ENCODE measurements at places on chromosomes 7 and 10.

- DNase-seq: no peak
Measured at GRCh38 chr10:114319406-114320248, 80.6 kb downstream of the VWA2 start.

- DNase-seq: no peak
Measured at GRCh38 chr10:73289958-73290357, 37.5 kb upstream of the MRPS16 start.

GRCh38 chr7:146136357-146136875 is 19.8 kb downstream of the CNTNAP2 start:
- DNase-seq: no peak

GRCh38 chr7:26419198-26419597 is 127.5 kb downstream of the SNX10 start:
- DNase-seq: no peak

DNA sequence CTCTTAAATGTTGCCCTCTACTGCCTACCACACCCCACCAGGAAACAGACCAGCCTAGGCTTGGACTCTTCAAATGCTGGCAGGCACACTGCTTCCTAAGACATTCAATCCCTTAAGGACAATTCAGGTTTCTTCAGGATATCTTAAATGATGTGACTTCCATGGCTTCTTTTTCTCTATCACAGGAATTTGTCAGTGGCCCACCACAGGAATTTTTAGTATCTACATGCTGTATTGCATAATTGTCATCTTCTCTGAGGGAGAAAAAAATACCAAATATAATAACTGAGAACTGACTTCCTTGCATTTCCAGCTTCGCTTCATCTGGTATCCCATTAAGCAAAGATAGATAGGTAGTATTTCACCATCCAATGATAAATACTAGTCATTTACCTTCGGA is 129.3 kb downstream of the WNT2 start:
- DNase-seq: no peak

DNA sequence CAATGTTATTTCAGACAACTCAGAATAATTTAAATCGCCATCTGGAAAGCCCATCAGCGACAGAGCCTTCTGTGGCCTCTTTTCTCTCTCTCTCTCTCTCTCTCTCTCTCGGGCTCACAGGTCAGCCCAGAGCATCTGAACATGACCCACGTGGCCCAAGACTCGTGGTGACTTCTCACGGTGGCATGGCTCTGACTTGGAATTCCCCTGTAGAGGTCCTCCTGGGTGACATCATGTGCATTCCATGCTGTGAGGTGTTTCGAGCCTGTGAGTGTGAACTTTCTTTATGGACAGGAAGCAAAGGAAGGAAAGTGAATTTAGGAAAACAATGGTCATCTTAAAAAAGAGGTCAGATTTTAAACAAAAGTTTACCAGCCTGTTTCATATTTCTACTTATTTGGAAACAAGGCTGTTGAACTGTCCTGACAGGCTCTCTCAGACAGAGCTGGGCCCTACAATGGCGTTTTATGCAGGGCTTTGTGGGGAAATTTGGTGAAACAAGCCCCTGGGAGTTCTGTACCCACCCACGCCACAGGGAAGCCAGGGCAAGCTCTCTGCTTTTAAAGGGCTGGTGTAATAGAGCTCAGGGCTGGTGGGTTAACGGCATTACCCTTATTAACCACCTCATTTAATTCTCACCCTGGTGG is 359.7 kb upstream of the ZNF32 start:
- DNase-seq: no peak

GRCh38 chr7:18357691-18358090 is 137.9 kb upstream of the HDAC9 start:
- DNase-seq: no peak

DNA sequence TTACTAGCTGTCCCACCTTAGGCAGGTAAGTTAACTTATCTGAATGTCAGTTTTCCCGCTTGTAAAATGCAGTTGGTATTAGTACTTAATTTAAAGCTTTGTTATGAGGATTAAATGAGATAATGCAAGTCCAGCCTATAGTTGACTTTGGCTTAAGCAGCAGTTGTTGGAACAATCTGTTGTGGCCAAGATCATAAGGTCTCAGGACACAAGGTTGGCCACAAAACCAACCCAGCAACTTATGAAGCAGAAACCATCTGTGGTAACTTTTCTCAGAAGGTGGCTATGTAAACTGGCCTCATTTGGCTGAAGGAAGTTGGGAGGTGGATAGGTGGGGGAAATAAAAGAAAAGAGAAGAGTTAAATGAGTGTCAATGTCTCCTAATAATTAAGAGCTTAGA is 29.4 kb downstream of the ENTPD1 start:
- no peak for DNase-seq

DNA sequence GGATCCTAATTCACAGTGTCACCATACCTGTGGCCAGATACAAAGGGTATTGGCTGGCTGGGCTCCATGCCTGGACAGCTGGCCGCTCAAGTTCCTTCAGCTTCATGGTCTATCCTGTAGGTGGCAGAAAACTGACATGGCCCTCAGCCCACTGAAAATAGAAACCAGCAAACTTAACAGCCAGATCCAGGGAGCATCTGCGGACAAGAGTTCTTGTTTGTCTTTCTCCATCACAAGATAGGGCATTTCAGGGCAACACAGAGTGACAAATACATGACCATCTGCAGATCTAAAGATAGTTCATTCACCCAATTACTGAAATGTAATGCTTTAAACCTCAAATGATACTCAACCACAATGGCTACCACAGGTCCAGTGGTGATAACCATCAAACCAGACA is 2.8 kb downstream of the SEC31B start:
- no peak for DNase-seq

DNA sequence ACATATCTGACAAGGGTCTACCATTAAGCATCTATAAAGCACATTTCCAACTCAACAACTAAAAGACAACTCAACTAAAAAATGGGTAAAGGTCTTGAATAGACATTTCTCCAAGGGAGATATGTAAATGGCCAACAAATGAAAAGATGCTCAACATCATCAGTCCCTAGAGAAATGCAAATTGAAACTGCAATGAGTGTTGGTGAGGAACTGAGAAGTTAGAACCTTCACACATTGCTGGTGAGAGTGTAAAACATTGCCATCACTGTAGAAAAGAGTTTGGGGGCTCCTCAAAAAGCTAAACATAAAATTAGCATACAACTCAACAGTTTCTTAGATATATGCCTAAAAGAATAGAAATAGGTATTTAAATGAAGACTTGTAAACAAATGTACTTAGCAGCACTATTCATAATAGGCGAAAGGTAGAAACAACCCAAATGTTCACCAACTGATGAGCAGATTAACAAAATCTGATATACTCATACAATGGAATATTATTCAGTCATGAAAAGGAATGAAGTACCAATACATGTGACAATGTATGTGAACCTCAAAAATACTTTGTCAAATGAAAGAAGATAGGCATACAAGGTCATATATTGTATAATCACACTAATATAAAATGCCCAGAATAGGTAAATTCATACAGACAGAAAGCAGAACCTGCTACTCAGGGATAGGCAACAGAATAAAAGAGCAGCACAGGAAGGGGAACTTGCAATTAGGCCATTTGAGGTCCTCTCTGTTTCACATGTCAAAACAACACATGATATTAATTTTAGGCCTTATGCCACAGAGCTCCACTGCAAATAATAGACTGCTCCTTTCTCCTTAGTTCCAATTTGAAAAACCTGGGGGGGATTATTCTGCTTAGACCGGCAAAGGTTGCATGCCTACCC is 10.6 kb upstream of the LRRC72 start:
- DNase-seq: no peak

DNA sequence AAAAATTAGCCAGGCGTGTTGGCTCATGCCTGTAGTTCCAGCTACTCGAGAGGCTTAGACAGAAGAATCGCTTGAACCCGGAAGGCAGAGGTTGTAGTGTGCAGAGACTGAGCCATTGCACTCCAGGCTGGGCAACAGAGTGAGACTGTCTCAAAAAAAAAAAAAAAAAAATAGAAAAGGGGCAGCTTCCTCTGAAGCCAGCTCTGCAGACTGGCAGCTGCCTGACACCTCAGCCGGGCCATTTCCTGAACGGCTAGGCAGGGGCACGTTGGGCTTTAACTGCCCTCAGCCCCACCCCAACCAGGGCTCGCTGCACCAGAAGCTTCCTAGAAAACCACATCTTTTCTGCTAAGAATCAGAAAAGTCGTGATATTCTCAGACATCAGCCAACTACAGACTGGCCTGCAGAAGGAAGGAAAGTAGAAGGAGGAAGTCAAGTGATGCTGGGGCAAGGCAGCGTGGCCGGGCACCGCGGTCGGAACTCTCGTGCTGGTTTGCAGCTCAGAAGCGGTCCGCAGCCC is 38.0 kb downstream of the PRKAG2 start:
- DNase-seq: no peak

DNA sequence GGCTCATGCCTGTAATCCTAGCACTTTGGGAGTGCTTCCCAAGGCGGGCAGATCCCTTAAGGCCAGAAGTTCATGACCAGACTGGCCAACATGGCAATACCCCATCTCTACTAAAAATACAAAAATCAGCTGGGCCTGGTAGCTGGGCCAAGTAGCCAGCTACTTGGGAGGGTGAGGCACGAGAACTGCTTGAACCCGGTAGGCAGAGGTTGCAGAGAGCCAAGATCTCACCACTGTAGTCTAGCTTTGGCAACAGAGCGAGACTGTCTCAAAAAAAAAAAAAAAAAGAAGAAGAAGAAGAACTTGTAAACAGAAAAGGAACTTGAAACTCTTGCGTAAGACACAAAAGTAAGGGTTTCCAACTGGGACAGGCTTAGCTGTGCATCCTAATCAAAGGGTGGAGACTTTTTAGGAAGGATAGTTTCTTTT is 5.6 kb upstream of the IFIT2 start:
- no peak for DNase-seq

DNA sequence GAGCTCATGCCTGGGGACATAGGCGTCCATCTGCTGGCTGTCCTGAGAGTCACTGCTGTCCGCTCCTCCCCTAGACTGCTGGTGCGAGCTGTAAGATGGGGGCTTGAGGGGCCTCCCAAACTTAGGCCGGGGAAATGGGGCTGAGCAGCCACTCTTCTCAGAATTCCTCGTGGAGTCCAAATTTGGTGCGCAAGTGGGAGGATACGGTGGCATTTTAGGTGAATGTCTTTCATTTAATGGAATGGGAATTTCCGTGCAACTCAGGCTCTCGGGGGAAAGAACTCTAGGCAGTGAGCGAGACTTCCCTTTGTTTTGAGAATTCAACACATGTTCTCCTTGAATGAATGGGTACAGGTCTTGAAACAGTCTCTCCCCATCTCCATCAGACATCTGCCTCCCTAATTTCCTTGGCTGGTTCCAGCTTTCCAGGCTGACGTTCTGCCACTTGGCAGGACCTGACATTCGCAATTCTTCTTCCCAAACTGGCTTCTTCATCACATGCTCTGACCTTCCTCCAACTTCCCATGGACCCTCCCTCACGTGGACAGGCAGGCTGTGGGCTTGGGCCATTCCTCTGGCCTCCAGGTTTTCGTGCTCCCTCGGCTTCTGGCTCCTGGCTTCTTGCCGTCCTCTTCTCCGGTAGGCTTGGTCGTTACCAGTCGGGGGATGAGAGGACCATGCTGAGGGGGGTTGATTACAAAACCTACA is 30.1 kb downstream of the JCAD start:
- no peak for DNase-seq

- DNase-seq: no peak
Measured at GRCh38 chr10:79932841-79933379, 16.0 kb downstream of the SFTPD start.

DNA sequence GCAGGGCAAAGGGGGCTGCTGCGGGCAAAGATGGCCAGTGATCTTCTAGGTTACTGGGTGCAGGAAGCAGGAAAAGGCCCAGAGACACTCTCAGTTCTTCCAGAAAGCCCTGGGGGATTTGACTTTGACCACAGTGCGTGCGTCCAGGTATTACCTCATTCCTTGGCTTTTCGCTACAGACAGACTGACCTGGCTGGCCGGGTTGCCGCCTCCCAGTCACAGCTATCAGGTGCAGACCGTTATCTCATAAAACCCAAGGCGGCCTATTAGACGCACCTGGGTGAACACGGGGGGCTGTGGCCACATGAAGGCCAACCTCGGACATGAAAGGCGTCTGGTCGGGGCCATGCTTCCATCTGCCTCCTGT is 80.3 kb downstream of the FOXL3 start:
- no peak for DNase-seq

- DNase-seq: no peak
Measured at GRCh38 chr7:44079331-44080021, 2.9 kb downstream of the POLM start.

- DNase-seq: no peak
Measured at GRCh38 chr10:20254078-20254477, 437.8 kb downstream of the PLXDC2 start.

DNA sequence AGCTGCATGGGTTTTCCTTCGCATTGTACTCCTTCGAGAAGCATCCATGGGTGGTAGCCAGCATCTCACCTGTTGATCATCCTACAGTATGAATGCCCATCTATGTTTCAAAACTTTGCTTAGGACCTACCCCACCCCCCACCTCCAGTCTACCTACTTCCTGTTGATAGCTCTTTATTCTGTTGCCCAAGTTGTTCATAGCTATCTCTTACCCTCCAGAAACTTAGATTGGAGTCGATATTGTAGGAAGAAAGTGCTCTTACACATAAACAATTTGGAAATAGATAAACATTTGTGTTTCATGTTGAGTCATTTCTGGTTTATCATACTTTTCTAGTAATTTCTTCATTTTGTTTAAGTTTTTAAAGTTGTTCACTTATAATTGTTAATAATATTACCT is 90.1 kb downstream of the FAS start:
- DNase-seq: no peak

- no peak for DNase-seq
Measured at GRCh38 chr7:151010307-151011096, 13.8 kb downstream of the ATG9B start.

DNA sequence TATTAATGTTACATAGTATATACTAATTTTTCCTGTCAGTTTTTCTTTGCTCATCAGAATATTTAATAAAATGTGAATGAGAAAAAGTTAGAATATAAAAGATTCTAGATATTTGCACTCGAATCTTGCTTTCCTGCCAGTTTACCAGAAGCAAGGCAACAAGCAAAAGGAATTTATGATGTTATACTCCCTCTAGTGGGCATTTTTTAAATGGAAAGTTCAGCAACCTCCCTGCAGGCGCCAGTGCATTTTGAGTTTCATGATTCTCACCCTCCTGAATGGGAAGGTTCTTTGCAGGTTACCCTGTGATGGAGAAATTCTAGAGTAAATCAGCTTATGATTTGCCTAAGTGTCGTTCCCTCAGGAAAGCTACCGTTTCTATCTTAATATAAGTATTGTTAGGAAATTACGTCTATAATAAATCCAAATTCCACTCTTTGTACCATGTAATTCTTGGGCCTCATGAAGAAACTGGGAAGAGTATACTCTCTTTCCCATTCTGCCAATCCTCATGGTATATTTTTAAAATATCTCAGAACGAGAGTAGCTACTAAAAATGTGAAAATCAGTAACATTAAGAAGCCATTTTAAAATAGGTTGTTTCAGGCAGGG is 350.0 kb downstream of the CRPPA start:
- peak; percentile 37 for DNase-seq

DNA sequence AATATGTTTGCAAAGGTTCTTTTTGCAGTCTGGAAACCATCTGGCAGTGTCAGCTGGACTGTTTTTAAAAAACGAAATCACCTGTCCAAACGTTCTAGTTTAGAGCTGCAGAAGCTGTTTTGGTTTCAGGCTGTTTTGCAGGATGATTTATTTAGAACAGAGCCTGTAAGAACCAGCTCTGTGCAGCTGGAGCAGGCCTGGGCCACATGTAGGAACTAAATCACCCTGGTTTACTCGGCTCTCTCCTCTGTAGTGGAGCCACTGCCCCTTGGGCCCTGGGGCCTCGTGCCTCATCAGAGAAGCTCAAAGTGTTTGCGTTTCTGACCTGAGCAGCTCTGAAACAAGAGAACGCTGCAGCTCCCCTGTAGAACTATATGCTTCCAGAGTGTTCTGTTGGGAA is 142.5 kb downstream of the ACTR3B start:
- no peak for DNase-seq

Data from NCI-H1417 treated with DMSO at 0.1 percent for 48 hours (cell line).